H1 (cell line): ENCODE measurements at places on chromosomes 6 and 20.

- DNase-seq, result no peak
These were observed 65.7 kb upstream of the TNFRSF21 start for GRCh38 chr6:47375426-47375825.

- DNase-seq, result no peak
These were observed 15.3 kb upstream of the COL12A1 start for GRCh38 chr6:75221116-75221515.

DNA sequence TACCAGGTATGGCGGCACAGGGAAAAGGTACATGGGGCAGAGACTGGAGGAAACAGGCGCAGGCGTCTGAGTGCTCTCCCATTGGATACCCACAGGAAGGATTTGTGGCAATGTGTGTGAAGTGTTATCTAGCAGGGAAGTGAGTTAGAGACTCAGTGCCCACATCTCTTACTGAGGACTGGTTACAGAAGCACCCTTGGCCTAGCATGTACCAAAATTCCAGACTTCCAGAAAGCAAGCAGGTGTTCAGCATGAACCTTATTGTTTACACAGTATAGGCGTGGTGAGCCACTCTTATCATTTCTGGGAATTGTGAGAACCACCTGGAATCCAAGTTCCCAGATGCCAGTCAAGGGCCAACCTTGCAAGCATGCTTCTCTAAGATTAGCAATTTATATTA is 14.2 kb downstream of the MANBAL start:
- no peak for DNase-seq

- DNase-seq, result no peak
These were observed 1.3 kb upstream of the LIME1 start for GRCh38 chr20:63734946-63735858.

DNA sequence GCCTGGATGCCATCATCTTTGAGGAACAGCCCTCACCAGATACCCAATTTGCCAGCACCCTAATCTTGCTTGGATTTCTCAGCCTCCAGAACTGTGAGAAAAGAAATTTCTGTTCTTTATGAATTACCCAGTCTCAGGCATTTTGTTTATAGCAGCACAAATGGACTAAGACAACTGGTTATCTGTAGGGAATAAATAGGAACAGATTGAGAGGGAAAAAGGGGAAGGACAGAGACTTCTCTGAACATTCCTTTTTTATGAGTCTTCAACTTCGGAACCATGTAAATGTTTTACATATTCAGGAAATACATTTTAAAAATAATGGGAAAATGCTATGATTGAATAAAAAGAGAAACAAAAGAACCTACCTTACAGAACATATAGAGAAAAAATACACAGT is 20.9 kb downstream of the KCTD20 start:
- no peak for DNase-seq

DNA sequence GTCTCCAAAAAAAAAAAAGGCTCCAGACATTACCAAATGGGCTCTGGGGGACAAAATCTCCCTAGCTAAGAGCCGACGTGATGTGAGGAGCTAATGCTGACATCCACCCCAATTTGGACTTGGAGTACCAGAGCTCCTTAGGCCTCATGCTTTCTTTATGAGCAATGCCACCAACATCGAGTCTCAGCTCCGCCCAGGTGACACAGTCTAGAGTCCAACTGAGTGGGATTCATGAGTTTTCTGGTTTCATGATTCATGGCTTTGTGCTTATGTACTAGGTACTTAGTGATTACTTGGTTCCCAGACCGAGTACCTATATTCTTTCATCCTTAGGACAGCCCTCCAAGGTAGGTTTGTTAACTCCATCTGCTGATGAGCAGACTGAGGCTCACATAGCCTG is 4.4 kb downstream of the ANKRD60 start:
- DNase-seq, result no peak

- DNase-seq, result no peak
These were observed 83.6 kb upstream of the ENPP5 start for GRCh38 chr6:46254331-46254730.

DNA sequence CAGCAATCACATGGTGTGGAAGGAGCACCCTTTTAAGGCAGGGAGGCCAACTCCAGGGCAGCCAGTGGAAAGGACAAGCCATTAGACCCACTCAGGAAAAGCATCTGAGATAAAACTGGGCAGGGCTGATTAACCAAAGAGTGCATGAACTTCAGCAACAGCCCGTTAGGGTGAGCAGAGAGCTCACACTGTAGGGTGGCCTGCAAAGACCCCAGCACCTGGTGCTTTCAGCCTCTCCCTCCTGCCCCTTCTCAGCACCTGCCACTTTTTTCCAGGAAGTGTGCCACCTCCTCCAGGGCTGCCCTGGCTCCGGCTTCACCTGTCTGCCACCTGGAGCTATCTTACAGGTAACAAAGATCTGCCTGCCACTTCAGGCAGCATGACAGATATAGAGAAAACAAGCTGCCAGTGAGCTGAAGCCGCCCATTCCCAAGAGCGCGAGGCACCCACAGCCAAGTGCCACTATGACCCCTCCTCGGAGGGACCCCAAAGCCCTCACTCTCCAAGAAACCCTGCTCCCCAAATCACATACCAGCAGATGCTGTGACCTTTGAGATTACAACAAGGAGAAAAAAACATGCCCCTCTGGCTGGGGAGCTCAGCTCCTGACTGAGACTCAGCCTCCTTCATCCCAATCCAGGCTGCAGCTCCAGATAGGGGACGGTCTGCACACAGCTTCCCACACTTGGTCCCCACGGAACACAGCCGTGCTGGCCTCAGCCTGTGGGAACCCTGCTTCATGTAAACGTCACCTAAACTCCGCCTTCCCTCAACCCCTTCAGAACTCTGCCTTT is 71.2 kb downstream of the ABHD12 start:
- no peak for DNase-seq

GRCh38 chr6:166055801-166056200 is 111.8 kb downstream of the TBXT start:
- no peak for DNase-seq

GRCh38 chr6:51619042-51619799 is 468.2 kb downstream of the PKHD1 start:
- DNase-seq, result no peak

- no peak for DNase-seq
These were observed 223.3 kb downstream of the TMEM242 start for GRCh38 chr6:157099912-157100593.

GRCh38 chr6:25122001-25122400 is 157.2 kb upstream of the CARMIL1 start:
- DNase-seq, result no peak
